ENCODE measurements at places on chromosomes 1 and 21.
A peak's percentile ranks its signal among the peaks of the same experiment; 100 is the strongest.

GRCh38 chr21:27152996-27153395 is 186.1 kb upstream of the ADAMTS5 start:
- no peak for DNase-seq

DNA sequence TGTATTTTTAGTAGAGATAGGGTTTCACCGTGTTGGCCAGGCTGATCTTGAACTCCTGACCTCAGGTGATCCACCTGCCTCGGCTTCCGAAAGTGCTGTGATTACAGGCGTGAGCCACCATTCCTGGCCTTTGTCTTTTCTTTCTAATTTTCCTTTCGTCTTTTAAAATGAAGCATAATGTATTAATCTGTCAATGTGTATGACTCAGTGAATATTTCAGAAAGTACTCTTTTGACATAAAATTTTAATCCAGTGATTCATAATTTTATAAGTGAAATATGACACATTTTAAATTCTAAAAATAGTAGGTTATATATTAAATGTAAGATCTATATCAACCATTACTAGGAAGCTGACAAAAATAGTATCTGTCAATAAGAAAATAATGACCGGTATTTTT is 1059.0 kb upstream of the PRMT6 start:
- no peak for DNase-seq

GRCh38 chr1:152182431-152182830 is 23.4 kb upstream of the RPTN start:
- DNase-seq, result no peak

GRCh38 chr1:223847781-223848345 is 2.1 kb upstream of the TP53BP2 start:
- no peak for DNase-seq

GRCh38 chr1:154935749-154936554 is 567 bp downstream of the PMVK start:
- DNase-seq, result no peak

- DNase-seq, result no peak
These were observed 16.5 kb upstream of the VCAM1 start for GRCh38 chr1:100703052-100703451.

DNA sequence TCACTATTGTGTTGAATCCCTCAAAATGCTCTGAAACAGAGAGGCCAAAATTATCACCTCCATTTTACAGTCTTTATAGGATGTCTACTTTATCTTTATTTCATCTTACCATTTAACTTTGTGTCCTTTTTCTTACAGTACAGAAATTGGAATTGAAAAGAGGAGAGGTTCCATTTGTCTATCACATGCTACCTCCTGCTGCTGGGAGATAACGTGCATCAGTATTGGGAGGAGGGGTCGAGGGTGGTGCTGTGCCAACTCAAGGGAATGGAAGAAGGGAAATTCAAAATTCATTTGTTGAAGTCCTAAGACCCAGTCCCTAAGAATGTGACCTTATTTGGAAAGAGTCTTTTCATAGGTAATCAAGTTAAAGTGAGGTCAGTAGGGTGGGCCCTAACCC is 85.3 kb downstream of the HHIPL2 start:
- no peak for DNase-seq

GRCh38 chr1:53585129-53585528 is 125.9 kb downstream of the DMRTB1 start:
- peak; percentile 42 for DNase-seq

GRCh38 chr1:52192436-52192835 is 50.5 kb downstream of the ZFYVE9 start:
- DNase-seq, result peak; percentile 34

- peak; percentile 75 for DNase-seq
These were observed 161.8 kb upstream of the B3GALT2 start for GRCh38 chr1:193348091-193348768.

- peak; percentile 21 for DNase-seq
These were observed 6.7 kb downstream of the CHI3L2 start for GRCh38 chr1:111234258-111234657.

DNA sequence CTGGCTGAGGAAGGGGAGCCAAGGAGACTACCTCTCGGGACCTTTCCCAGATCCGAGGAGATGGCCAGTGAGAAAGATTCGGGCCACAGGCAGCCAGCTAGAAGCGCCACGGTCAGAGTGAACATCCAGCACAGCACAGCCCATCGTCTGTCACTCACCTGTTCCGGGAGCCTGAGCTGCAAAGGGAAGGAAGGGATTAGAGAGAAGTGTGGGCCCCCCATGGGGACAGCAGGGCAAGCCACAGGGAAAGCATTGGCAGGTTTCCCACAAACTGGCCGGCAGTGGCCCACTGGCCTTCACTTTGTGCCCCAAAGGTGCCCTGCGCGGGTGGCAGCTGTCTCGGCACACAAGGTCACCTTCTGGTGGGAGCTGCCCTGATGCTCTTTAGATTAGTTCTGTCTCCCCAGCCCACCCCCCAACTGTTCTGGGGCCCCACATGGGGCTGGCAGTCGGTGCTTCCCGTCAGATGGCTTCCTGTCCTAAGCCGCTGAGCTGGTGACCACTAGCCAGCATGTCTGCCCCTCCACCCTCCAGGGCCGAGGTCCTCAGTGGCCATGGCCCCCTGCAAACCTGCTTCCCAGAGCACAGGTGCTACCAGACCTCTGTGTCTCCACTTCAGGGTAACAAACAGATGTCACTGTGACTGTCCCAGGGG is 56.7 kb downstream of the LACTBL1 start:
- no peak for DNase-seq

- DNase-seq, result no peak
These were observed 27.7 kb downstream of the CDC42 start for GRCh38 chr1:22080191-22080590.

DNA sequence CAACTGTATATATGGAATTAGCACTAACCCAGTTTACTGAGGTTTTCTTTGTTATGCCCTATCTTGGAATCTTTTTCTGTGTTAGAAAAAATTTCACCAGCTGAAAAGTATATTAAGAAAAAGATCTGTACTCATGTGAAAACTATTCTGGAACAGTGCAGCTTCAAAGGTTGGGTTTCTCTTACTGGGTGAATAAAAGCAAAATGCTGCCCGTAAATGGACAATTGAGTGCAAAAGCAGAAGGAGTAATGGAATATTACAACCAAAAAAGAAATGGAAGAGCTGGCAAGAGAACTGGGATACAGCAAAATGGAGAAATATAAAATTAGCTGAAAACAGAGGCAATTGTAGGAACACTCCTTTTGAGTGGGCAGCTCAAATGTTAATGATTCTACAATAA is 17.0 kb upstream of the RAVER2 start:
- DNase-seq, result no peak

- DNase-seq, result no peak
These were observed 29.7 kb downstream of the SSBP3 start for GRCh38 chr1:54376430-54377039.

GRCh38 chr1:162444903-162445302 is 33.0 kb upstream of the SH2D1B start:
- no peak for DNase-seq

GRCh38 chr1:154533952-154534844 is 24.3 kb downstream of the UBE2Q1 start:
- DNase-seq, result no peak

GRCh38 chr1:6495041-6495441 is 3.6 kb upstream of the PLEKHG5 start:
- DNase-seq, result no peak

- DNase-seq, result peak; percentile 23
These were observed at the start of gene SHISAL2A for GRCh38 chr1:52632732-52633290. TSS of gene SHISAL2A (plus strand) at chr1:52633168. CDS start at chr1:52633494, 326 bp downstream.

DNA sequence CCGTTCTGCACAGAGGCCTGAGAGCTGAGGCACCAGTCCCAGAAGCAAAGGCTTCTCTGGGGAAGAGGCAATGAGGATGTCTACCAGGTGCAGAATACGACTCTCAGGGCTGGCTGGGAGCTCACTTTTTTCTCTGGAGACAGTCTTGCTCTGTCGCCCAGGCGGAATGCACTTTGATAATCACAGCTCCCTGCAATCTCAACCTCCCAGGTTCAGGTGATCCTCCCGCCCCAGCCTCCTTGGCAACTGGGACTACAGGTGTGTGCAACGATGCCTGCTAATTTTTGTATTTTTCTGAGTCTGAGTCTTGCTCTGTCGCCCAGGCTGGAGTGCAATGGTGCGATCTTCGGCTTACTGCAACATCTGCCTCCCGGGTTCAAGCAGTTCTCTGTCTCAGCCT is 17.6 kb downstream of the NADK start:
- no peak for DNase-seq

GRCh38 chr21:14616380-14617039 is 70.4 kb upstream of the SAMSN1 start:
- DNase-seq, result no peak

DNA sequence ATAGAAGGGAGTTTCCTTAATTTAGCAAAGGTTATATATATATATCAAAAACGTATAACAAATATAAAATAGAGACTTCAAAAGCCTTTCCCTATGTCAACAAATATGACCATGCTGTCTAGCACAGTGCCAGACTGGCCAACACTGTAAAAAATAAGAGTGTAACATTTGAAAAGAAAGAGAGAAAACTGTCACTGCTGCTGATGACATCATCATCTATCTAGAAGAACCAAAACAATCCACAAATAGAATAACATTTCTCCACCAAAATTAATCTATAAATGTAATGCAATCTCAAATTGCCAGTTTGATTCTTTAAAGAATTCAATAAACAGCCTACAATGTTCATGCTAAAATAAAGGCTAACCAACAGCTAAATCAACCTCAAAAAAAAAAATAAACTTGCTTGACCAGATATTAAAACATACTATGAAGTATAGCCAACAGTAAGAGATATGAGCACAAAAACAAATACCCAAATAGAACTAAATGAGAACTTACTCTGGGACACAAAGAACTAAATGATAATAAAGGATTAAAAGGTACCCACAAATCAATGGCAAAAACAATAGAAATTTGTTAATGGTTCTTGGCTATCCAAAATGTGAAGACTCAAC is 50.2 kb downstream of the ENAH start:
- DNase-seq, result no peak

GRCh38 chr1:228464487-228464983 is 22.6 kb upstream of the RNF187 start:
- DNase-seq, result peak; percentile 78

DNA sequence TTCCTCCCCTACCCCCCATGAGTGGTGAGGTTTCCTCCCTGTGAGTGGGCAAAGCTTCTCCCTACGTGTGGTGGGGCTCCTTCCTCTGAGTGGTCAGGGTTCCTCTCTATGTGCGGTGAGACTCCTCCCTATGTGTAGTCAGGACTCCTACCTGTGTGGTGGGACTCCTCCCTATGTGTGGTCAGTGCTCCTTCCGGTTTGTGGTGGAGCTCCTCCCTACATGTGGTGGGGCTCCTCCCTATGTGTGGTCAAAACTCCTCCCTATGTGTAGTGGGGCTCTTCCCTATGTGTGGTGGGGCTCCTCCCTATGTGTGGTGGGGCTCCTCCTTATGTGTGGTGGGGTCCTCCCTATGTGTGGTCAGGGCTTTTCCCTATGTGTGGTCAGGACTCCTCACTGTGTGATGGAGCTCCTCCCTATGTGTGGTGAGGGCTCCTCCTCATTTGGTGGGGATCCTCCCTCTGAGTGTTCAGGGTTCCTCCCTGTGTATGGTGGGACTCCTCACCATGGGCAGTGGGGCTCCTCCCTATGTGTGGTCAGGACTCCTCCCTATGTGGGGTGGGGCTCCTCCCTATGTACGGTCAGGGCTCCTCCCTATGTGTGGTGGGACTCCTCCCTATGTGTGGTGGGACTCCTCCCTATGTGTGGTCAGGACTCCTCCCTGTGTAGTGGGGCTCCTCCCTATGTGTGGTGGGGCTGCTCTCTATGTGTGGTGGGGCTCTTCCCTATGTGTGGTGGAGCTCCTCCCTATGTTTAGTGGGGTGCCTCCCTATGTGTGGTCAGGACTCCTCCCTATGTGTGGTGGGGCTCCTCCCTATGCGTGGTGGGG is 29.1 kb downstream of the PRSS38 start:
- DNase-seq, result no peak

DNA sequence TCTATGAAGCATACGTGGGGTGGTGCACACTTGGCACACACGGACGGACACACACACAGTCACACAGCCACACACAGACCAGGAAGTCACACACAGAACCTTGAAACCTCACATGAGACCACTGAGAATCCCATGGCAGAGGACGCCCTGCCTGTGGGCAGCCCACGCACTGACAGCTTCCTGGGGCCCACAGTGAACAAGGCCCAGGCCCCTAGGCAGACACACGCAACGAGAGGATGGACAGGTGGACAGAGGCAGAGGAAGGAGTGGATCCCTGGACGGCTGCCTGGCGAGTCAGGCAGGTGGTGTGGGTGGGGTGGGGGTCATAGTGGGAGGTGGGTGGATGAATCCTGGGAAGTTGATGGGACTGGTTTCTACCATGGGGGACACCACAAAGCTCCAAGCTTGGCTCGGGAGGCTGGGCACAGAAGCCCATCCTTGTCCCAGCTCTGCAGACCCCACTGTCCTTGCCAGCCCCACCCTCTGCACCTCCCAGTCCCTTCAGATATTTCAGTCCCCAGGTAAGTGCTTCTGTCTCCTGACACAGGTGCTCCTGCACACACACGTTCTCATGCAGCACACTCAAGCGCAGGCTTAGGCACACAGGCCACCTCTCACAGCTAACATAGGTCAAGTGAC is 49.1 kb downstream of the WNT9A start:
- DNase-seq, result no peak

DNA sequence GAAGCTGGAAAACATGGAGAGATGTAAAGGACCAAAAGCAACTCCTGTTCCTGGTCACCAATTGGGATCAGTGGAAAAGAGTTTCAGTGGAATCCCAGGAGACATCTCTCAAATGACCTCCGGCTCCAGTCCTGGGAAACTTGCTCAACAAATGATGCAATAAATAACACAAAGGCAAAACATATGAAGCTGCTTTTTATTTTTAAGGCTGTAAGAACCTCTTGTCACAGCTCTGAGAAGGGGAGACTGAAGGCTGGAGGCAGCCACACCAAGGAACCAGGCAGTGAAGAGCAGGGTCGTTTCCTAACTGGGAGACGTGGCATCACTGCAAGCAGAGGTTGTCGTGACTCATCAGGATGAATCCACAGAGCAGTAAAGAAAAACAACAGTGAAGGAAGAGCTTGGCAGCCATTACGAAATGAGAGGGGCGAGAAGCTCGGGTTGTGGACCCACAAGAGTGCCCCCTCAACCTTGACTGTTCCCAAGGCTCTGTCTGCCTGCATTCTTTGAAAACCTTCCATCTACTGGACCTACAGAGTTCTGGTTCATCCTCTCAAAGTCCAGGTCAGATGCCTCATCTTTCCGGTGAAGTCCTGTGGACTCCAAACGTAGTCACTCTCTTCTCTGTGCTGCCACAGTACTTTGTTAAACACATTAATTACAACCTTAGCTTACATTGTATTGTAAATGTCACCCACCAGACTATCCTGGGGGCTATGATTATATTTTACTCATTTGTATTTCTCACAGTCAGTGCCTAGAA is 32.1 kb downstream of the JAK1 start:
- peak; percentile 90 for DNase-seq
